ENCODE measurements at places on chromosomes 7 and 10.

DNA sequence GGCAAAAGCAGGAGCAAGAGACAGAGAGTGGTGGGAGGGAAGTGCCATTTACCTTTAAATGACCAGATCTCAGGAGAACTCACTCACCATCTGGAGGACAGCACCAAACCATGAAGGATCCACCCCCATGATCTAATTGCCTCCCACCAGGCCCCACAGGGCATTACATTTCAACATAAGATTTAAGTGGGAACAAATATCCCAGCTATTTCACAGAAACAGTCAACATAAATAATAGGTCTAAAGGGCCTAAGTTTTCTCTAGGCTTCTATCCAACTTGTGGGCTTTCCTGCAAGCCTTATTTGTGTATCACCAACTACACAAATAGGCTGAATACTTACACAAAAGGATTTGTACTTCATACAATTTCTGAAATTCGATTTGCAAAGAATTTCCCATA lies 196.8 kb upstream of the POT1 start:
- DNase-seq = no peak

DNA sequence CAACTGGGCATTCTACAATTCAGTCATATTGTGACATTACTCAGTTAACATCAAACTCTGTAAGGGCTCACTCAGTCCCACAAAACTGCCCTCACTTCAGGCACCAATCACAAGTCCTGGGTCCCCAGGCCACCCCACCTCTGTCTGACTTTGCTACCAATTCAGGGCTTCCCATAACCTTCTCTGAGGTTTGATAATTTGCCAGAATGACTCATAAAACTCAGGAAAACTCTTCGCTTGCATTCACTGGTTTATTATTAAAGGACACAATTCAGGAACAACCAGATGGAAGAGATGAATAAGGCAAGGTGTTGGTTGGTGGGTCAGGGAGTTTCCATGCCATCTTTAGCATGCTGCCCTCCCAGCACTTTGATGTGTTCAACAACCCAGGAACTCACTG lies 41.3 kb downstream of the AVL9 start:
- DNase-seq = no peak

DNA sequence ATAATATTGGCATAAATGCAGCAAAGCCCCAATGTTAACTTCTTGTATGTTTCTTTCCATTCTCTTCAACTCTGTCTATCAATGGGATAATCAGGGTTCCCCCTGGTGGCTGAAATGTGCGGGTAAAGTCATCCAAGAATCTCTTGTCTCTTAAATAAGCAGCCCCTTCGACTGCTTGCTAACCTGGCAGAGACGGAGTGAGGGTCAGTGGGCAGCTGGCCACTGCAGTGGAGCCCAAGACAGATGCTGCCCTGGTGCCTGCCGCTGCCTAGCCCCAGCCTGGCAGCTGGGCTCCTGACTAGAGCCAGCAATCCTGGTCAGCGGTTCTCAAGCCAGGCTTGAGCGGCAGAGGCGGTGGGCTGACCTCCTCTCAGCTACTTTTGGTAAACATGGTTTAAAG lies 248.9 kb downstream of the COBL start:
- no peak for DNase-seq

GRCh38 chr10:101217044-101217425 lies 12.2 kb downstream of the LBX1 start:
- DNase-seq = no peak

DNA sequence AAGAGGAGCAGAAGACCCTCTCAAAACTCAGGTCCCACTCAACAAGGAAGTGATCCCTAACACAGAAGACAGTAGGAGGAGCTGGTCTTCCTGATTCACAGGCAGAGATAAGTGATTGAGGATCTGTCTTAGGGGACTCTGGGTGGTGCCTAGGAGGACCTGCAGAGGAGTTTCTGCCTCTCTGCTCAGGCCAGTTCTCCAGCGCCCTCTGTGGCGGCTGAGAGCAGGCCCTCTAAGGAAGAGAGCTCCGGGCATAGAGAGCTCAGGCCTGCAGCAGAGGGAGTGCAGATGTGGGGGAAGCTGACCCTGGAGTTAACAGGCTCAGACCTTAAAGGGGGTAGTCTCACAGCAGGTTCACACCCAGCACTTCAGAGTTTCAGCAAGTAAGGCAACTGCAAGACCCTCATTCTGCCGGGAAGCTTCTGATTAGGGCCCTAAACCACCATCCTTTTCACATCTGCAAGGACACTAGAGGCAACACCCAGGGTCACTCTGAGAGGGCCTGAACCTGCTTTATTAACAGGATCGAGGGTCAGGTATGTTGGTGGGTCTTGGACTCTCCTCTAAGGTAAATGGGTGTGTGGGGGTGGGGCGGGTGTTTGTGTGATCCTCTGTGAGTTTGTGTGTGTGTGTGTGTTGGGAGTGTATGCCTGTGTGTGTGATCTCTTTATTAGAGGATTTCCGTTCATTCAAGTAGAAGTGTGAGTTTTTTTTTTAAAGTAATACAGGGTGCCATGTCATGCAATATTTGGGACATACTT lies 57.6 kb upstream of the TARP start:
- DNase-seq = peak; percentile 64

- DNase-seq = no peak
These were observed 214.7 kb downstream of the MAD1L1 start for GRCh38 chr7:2017914-2018568.
